ENCODE measurements at places on chromosomes 7 and 10.

DNA sequence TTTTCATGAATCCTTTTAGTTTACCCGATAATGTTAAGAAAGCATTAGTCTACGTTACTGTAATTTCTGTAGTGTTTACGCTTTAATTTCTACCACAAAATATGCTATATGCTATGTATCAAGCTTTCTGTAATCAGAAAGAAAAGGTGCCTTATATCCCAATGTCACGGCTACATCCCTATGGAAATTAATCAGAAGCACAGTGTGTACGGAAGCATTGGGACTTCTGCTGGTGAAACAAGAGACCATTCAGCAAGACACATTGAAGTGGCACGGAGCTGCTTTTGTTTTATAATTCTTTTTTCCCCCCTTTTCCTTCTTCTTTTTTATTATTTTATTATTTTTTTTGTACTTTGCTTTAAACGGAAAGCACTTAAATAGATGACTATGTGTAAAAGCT is 31.2 kb upstream of the SH2B2 start:
- DNase-seq = no peak

GRCh38 chr7:139772873-139773272 is 4.9 kb downstream of the HIPK2 start:
- DNase-seq = no peak

- no peak for DNase-seq
These were observed 43.4 kb downstream of the MYOF start for GRCh38 chr10:93438613-93439253.

DNA sequence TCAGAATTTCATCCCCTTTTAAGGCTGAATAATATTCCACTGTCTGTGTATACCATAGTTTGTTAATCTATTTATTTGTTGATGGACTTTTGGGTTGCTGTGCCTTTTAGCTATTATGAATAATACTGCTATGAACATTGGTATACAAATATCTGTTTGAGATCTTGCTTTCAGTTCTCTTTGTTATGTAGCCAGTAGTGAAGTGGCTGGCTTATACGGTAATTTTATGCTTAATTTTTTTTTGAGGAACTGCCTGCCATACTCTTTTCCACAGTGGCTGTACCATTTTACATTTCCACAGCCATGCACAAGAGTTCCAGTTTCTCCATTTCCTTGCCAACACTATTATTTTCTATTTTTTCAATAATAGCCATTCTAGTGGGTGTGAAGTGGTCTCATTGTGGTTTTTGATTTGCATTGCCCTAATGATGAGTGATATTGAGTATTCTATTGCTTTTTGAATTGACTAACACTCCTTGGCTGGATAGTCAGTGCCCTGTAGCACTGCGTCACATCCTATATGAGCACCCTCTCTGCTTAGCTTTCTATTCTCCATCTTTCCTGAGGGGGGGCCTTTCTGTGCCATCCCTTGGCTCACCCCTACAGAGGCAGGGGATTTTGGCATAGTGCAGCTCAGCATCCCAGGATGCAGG is 29.4 kb upstream of the RAPGEF5 start:
- no peak for DNase-seq

DNA sequence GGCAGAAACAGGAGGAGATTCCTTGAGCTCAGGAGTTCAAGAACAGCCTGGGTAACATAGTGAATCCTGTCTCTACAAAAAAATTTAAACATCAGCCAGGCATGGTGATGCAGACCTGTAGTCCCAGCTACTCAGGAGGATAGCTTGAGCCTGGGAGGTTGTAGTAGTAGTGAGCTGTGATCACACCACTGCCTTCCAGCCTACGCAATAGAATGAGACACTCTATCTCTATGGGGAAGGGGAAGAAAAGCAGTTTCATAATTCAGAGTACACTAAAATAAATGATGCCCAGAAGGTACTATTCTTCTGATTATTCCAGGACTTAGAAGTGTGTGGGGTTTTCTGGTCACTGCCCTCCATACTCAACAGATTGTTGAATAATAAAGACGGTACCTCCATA is 177.3 kb downstream of the KMT2E start:
- no peak for DNase-seq

Data from K562 (cell line).